Sigmoid colon (tissue), 7 donors: ENCODE measurements at places on chromosomes 2 and 18. TPM values are rescaled to one million over a fixed set of nuclear protein-coding genes. Genes with fewer than 3 reads are reported as not detected.

The DLX1 gene
- polyA plus RNA-seq, result 0.22 TPM

- DNase-seq, result no peak
These were observed 17.9 kb downstream of the DYSF start for GRCh38 chr2:71471276-71471675.

GRCh38 chr2:75799859-75800258 lies 89.1 kb upstream of the GCFC2 start:
- DNase-seq, result no peak

The RESP18 gene
- not detected for polyA plus RNA-seq

- peak; percentile 86 for DNase-seq
These were observed at the start of gene FAM124B for GRCh38 chr2:224401641-224402342. Gene FAM124B (minus strand): TSS chr2:224402107. CDS start chr2:224401768, 339 bp downstream.

The TMEM247 gene
- polyA plus RNA-seq, result not detected

The DUSP2 gene
- 1.2 TPM for polyA plus RNA-seq

The CNGA3 gene
- 0.47 TPM for polyA plus RNA-seq

The NUP35 gene
- polyA plus RNA-seq, result 7.9 TPM

GRCh38 chr2:29797916-29798315 lies 123.5 kb downstream of the ALK start:
- no peak for DNase-seq

DNA sequence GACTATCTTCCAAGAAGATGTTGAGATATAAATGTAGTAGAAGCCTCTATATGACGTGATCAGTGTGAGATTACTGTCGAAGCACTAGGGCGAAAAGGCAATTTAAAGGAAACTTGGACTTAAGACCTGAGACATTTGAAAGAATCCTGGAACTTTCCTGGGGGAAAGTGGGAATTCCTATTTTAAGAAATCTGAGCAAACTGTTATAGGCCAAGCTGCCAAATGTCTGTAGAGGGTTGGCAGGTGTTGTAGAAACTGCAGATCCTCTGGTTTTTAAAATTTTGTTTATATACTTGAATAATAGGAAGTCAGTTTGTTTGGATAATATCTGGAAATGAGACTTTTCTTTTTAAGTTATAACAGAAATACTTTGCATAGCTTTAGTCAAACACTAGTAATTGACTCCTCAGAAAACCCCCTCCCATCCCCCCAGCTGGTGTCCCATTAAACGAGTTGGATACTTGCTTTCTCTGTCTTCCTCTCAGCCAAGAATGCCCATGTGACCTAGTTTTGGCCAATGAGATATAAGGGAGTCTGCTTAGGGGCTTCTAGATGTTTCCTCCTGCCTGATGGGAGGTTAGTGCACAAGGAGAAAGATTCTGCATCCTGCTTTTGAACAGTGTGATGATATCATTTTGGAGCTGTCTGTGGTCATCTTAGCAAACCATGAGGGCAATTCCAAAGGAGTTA lies 61.2 kb downstream of the MOGAT1 start:
- no peak for DNase-seq

DNA sequence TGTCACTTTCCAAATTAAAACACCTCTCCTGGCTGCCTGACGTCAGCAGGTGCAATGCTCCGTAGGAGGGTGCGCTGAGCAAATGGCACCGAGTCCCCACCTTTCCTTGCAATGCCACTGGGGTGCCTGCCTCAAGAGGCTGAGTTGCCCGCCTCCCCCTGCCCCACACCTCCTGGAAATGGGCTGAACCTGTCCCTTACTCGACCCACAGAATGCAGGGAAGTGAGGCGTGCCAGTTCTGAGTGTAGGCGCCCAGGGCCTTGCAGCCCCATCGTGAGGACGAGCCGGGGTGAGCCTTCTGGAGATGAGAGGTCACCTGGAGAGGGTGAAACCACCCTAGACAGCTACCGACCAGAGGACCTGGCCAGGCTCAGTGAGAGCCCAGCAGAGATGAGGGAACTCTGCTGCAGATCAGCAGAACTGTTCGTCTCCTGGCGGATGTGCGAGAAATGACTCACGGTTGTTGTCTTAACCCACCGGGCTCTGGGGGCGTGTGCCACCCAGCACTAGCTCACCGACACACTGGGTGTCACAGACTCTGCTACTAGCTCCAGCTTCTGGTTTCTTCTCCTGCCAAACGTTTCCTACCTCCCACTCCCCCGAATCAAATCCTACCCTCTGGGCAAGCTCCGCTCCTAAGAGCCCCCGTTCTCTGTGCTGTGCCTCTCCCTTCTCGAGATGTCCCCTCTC lies 168.7 kb upstream of the HDAC4 start:
- no peak for DNase-seq

DNA sequence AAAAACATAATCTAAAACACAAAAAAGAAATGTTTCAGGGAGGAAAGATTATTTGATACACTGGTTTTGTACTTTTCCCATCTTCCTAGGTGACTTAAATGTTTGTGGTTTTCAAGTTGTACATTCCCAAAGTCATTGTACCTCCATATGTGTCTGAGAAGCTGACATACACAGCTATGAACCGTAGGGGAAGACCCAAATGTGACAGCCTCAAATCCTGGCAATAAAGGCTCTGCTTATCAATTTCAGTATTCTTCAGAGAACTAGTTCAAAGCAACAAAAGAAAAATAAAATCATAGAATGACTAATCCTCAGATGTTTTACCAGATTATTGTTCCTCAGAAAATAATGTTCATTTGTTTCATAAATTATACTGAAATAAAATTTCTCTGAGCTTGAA lies 2.5 kb downstream of the DYNC2LI1 start:
- no peak for DNase-seq

The GKN2 gene
- polyA plus RNA-seq, result not detected

DNA sequence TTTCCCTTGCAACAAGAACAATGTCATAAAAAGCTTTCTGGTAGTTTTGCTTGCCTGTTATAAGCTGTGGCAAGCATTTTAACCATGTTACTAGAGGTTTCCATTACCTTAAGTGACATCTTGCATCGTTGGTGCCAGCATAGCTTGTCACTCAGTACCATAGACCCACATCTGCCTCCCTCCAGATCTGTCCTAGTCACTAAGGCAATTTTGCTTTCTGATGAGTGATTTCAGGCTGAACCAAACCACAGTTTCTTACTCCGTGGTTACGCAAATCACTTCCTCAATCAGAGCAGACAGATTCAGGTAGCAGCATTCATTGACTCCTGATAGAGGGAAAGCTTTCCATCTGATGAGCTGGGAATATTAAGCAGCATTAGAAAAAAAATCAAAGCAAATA lies 1057.5 kb upstream of the FAM98A start:
- no peak for DNase-seq

- no peak for DNase-seq
These were observed 24.5 kb upstream of the TANC1 start for GRCh38 chr2:158943973-158944372.

- no peak for DNase-seq
These were observed 120.0 kb downstream of the MAP4K4 start for GRCh38 chr2:101817481-101817880.

GRCh38 chr2:75007061-75007460 lies 48.6 kb downstream of the POLE4 start:
- no peak for DNase-seq

DNA sequence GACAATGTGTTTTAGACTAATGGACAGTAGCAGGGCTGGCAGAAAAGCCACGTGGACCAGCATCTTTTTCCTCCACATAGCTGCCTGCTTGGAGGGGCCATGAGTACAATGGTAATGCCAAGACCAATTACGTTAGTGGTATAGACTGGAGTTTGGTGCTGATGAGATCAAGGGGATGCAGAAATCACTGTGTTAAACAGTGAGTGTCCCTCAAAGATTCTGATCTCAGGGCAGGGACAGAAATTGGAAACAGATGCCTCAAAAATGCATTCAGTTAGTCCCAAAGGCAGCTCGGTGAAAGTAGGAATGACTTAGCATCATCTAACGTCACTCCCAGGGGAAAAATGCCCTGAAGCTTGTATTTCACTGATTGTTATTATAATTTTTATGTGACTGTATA lies 72.4 kb downstream of the SLC16A14 start:
- no peak for DNase-seq

The CEP192 gene
- polyA plus RNA-seq, result 4.6 TPM

DNA sequence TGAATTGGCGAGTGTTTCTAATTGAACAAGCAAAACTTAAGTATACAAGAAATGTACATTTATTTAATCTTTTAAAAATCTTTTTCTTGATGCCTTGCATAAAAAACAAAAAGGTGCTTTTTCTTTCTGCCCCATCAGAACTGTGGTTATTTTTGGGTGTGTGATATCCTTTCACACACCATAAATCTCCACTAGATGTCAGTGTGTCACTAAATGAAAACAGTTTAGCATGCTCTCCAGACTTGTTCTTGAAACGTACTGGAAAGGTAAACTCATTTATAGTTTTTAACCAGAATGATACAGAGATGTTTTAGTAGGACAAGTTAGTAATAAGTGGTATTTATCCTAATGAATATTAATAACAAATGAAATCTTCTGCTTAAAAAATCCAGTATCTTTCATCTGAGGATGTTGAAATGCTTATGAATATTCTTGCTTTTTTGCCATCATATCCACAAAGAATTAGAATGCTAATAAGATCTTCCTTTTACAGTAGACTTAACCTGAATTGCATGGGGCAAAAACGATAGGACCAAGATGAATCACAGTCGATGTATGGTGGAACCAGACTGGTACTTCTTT lies 96.8 kb downstream of the UBE2E3 start:
- DNase-seq, result no peak

The SNORC gene
- 7.2 TPM for polyA plus RNA-seq

GRCh38 chr18:58044370-58045241 lies 580 bp downstream of the NEDD4L start:
- DNase-seq, result peak; percentile 76

The LRRTM1 gene
- polyA plus RNA-seq, result not detected

The PLEK gene
- 12.6 TPM for polyA plus RNA-seq

The PSMA8 gene
- not detected for polyA plus RNA-seq

The IL36A gene
- polyA plus RNA-seq, result not detected

DNA sequence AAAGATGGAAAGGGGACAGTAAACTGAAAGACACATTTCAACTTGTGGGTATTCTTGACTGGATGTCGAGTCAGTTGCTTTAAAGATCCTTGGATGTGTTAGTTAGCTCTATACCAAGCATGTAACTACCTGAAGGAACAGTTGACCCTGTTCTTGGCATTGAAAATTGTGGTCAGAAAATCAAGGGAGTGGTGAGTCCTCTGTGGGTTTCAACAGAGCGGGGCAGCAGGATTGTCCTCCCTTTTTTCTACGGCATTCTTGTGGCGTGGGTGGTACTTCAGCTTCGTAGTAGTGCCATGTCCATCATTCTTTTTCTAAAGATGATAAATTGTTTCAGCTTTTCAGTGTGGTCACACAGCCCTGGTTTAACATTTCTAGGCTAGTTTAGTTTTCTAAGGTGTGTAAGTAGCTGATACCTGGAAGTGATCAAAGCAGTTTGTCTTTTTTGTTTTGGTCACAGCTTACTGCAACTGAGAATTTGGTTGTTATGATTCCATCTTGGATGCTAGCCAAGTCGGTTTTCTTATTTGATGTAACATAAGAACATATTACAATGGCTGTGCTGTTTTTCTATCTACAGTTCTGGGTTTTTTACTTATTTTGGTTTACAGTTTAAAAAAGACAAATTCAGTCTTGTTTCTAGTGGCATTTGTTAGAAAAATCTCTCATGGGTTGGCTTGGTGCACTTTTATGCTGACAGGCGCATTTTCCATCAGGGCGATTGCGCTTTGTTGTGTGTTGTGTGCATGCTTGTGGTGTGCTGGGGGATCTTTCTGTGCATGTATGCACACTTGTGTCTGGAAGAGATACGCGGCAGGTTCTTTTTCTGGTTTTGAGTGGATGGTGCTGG lies 84.7 kb downstream of the ZNF407 start:
- no peak for DNase-seq

DNA sequence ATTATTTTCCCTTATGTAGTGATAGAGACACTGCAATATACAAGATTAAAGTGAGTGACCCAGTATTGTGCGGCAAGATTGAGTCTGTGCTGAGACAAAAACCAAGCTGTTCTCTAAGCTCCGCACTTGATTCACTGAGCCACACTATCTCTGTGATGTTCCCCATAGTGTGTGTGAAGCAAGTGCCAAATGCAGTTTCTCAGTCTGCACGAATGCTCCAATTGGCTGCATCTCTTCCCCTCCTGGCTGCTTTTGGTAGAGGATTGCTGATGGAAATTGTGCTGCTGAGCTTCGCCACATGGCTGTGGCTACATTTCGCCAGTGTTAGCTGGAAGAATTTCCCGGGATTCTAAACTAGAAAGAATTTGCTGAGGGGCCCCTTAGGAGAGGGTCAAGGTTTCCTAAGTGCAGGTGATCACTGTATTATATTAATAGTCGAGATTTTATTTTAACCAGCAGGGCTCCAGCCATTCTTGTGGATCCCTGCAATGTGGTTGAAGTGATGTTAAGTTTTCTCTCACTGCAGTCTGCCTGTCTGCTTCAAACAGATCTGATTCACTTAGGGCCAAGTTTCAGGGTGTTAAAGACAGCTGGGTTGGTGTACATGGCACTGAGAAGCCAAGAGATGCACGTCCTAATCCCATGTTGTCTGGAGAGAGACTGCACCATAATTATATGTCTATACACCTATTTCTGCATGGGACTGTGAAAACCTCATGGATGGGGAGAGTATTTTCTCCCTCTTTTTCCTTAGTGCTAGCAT lies 317.2 kb downstream of the DCC start:
- no peak for DNase-seq

DNA sequence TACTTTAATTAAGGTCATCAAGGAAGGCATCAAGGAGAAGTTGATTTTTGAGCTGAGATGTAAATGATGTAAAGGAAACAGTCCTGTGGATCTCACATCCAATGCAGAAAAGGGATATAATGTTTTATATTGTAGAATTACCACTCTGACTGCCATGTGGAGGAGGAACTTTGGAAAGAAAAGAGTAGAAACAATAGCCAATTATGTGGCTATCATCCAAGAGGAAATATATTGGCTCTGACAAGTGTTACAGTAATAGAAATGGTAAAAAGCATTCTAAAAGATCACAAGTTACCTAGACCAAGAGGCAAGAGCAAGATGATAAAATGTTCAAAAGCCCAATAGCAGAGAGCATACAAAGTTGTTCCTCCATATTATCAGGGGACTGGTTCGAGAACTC lies 26.8 kb downstream of the BARD1 start:
- no peak for DNase-seq

The TLX2 gene
- not detected for polyA plus RNA-seq

DNA sequence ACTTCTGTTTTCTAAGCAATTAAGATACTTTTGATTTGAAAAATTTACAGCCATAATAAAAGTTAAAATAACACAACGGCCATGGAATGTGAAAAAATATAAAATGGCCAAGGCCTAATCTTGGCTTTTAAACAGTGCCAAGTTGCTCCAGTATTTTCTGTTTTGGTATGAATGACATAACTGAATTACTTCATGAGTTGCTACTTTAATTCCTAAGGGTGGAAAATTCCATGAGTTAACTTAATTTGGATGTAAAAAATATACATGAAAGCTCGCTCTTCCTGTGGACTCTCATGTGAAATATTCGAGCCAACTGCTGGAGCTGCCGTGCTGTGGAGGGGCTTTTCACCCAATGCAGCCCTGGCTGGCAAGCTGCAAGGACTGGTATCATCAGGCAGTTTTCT lies 286.0 kb upstream of the CCDC68 start:
- no peak for DNase-seq

DNA sequence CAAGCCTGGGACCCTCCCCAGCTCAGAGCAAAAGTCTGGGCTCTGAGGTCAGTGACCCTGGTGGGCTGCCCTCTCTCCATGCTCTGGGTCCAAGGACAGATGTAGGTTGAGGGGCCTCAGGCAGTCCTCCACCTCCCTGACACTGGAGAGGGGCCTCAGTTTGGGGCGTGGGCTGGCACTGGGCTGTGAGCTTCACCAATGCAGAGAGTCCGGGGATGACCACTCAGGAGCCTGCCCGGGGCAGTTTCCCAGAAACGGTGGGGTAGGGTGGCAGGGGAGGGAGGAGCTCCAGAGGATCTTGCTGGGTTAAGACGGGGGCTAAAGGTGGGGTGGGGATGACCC lies 40.5 kb upstream of the SMAD7 start:
- DNase-seq, result no peak

The FKBP7 gene
- 5.2 TPM for polyA plus RNA-seq
